ENCODE measurements at places on chromosomes 2 and 18.

- no peak for DNase-seq
Measured at GRCh38 chr2:197181491-197181890, 129.1 kb downstream of the ANKRD44 start.

GRCh38 chr2:235229236-235229635 is 264.6 kb upstream of the AGAP1 start:
- no peak for DNase-seq

DNA sequence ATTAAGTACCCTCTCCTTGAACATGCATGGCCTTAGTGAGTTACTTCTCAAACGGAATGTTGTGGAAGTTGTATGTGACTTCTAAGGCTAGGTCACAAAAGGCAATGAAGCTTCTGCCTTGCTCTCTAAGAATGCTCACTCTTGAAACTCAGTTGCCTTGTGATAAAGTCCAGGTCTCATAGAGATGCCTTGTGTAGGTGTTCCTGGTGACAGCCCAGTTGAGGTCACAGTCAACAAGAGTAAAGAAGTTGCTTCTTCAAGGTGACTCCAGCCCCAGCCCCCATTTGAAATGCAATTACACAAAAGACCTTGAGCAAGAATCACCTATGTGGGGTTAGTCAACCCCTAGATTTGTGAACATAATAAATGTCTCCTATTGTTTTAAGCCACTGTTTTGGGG is 35.6 kb downstream of the PTPN2 start:
- DNase-seq = no peak

DNA sequence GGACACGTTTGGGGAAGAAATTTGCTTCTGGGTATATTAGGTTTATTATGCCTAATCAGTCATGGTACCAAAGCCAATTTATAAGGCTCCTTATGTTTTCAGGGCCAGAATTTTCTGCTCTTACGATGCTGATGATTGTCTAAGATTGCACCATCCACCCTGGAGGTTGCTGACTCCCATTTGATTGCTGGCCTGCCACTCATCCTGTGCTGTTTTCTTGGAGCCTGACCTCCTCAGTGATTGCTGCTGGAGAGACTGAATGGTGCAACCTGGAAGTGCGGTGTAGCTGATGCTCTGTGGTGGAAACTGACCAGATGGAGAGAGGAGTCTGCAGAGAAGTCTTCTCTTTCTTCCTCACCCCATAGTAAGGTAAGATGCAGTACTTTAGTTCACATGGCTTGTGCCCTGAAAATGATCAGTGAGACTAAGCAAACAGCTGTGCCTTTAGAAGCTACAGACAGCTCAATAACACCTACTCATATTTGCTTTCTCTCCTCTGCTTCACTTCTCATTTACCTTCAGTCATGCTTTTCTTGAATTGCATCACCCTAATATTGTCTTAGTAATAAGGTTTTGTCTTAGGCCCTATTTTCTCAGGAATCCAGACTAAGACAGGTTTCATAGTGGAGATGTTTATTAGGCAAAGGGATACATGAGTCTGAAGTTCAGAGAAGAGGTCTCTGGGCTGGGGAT is 17.4 kb downstream of the ZNF24 start:
- DNase-seq = no peak

- DNase-seq = no peak
Measured at GRCh38 chr18:50320719-50321118, 33.2 kb upstream of the CXXC1 start.

- no peak for DNase-seq
Measured at GRCh38 chr18:31789409-31789808, 28.7 kb upstream of the SLC25A52 start.

DNA sequence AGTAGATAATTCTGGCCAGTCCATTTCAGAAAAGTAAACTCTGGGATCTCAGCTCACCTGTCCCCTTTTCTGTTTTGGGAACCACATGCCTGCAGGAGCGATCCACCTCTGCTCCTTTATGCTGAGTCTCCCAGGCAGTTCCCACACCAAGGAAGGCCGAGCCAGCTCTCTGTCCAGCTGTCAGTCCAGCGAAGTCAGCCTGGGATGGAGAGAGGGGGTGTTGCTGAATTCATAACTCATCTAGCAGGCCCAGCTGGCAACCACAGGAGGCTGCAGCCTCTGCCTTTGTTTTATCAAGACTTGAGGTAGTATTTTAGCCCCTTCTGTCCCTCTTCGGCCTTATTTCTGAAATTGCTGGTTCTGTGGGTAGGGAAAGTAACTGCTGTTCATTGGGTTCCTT is 209.9 kb downstream of the ARL4C start:
- DNase-seq = no peak

DNA sequence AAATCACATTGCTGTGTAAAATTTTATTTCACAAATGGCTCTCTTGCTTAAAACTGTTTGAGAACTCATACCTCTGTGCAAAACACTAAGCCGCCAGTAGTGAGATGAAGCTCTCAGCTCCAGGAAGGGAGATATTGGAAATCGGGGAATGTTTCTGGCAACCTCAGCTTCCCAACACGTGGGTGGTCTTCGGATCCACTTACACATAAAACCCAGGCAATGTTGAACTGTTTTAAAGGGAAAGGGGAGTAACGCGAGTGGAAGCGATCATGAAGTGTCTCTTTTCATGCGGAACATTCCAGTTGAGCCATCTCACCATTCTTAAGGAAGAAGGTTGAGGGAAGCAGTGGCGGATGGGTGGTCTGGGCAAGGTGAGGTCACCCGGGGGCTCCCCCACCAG is 136.8 kb downstream of the ASB1 start:
- DNase-seq = no peak

DNA sequence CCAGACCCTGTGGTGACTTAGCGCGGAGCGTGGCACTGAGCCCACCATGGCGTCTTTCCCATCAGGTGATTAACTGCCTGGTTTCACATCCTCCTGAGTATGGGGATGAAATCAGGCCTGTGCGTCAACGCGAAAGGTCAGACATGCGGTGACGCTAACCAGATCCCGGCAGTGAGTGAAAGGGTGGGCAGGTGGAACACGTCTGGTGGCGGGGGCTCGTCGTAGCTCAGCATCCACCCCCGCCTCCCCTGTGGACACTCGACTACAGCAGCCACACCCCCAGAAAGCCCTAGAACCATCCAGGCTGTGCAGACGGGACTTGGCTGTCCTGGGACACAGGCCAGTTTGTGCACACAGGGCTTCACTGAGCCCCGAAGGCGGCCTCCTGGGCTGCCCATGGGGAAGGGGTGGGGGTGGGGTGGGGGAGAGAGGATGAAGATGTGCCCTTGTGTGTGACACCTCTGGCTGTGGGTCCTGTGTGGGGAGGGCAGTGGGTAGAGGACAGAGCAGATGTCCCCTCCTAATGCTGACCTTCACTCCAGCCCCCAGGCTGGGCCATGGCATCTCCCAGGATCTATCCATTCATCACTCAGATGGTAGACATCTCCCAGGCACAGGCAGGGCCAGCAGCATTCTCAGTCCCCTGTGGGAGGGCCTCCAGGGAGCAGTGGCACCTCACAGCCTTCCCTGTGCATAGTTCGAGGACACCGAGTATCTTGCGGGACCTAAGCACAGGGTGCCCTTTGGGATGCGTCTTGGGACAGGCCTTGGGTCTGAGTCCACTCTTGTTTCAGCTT is 27.5 kb downstream of the RAMP1 start:
- DNase-seq = no peak

- DNase-seq = no peak
Measured at GRCh38 chr2:82538590-82539279, 1920.3 kb downstream of the SUCLG1 start.

- no peak for DNase-seq
Measured at GRCh38 chr2:35463805-35464596, 891.6 kb upstream of the CRIM1 start.

DNA sequence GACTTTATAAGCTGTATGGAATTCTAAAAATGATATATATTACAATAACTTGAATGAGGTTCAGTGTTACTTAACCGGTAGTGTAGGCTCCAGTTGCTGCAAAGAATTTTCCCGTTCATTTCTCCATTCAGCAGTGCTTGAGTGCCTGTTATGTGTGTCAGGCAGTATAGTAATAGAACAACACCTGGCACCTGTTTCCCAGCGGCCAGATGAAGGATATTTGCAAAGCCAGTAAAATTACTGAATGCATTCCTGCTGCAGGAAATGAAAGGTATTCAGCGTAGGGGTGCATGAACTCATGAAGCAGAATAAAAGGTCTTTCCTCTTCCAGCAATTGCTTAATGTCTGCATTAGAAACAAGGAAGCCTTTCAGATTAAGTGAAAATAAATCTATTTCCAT is 18.8 kb downstream of the YPEL5 start:
- DNase-seq = no peak

DNA sequence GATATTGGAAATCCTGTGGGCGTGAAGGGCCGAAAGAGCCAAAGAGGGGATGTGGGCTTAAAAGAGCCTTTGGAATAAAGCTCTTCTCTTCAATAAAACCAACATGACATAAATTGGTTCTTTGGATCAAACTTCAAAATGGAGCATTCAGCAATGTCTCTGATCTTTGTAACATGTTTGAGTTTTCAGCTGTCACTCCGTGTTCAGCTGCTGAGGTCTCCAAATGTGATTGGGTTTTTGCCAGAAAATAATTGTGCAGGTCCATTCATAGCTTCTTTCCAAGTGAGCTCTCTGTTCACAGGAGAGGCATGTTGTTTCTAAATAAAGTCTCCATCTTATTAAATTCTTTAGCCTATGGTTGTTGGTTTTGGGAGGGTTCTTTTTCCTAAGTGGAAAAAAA is 127.6 kb upstream of the CCDC68 start:
- no peak for DNase-seq

- DNase-seq = no peak
Measured at GRCh38 chr18:57730146-57730545, 73.0 kb downstream of the ATP8B1 start.

DNA sequence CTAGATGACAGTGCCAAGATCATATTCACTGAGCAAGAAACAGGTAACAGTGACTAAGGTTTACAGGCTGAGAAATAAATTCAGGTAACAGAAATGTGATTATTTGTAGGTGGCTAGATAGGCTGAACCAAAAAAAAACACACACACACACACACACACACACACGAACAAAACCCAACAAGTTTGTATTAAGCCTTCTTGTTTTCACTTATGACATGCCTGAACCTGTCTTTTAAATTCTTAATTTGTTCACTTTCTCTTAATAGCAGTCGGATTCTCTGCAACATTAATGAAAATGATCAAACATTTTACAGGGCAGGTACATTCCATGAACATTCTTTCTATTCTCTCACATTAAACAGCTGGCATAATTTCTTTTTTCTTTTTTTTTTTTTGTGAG is 18.8 kb upstream of the KIDINS220 start:
- no peak for DNase-seq

DNA sequence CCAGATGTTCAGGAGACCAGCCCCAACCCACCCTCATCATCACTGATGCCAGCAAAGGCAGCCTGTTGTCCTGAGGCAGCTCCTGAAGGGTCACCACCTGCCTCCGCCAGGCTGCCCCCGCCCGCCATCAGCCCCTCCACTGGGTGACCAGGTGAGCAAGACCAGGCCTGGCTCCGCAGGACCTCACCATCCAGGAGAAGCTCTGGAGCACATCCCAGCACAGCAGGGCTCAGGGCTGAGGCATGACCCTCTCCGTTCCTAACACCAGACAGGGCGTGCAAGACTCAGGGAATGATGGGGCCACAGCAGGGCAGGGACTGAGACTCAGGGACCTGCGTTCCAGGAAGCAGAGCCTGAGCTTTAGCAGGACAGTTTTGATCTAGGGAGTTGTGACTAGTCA is 218.8 kb upstream of the RAB6C start:
- no peak for DNase-seq

GRCh38 chr2:101967826-101968513 is 23.8 kb upstream of the IL1R2 start:
- DNase-seq = no peak

DNA sequence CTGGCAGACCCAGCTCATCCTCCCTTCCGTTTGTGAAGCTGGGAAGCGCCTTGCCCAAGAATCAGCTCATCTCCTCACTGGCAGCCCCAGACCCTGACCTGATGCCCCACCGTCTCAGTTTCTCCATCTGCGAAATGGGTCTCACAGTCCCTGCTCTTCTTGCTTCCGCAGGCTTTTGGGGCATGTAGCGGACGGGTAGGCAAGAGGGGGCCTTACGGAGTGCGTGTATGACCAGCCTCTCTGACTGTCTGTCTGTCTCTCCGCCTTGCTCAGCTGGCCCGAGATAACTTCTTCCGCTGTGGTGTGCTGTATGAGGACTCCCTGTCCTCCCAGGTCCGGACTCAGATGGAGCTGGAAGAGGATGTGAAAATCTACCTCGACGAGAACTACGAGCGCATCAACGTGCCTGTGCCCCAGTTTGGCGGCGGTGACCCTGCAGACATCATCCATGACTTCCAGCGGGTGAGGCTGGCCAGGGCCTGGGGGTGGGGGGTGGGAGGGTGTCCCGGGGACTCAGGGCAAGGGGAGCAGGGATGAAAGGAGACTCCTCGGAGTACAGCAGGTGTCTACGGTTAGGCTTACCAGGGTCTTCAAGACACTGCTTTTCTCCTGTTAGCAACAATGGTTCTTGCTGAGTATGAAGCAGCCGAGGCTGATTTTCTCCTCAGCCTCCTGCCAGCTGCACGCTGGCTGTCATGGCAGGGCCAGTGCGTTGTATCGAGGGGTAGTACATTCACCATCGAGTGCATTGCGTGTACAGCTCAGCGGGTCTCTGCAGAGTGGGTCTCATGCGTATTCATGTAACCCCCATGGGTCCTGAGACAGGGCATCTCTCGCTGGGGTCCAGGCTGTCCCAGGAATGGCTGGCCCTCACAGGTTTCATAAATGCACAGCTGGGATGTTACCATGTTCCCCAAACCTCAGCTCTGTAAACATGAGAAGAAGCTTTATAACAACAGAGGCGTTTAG is 10.9 kb downstream of the ITM2C start:
- DNase-seq = no peak

- no peak for DNase-seq
Measured at GRCh38 chr18:49917742-49918141, 104.4 kb upstream of the ACAA2 start.

- DNase-seq = no peak
Measured at GRCh38 chr2:175937216-175937615, 64.9 kb downstream of the LNPK start.

- DNase-seq = no peak
Measured at GRCh38 chr2:11175293-11175795, 20.1 kb downstream of the SLC66A3 start.

DNA sequence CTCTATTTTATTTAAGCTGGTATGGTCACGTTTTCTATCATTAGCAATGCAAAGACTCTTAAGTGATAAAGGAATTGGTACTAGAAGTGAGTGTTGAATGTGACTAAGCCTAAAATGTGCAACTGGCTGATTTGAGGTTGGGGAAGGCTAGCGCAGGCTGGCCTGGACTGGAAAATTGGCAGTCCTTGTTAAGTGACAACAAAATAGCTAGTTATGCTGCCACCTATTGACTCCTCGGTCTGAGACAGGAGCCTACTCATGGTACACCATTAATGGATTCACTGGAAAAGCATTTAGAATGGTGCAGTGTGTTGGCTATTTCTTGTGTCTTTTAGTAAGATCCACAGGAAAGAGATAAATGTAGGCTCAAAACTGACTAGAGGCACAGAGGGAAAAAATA is 5.7 kb upstream of the WIPF1 start:
- DNase-seq = no peak

- no peak for DNase-seq
Measured at GRCh38 chr18:45284174-45284573, 331.1 kb upstream of the SLC14A2 start.
